ENCODE measurements at places on chromosomes 6 and 20.

- no peak for DNase-seq
These were observed 399.7 kb downstream of the COL12A1 start for GRCh38 chr6:74805916-74806696.

GRCh38 chr20:63895202-63895951, 451 bp downstream of the DNAJC5 start:
- DNase-seq: no peak

GRCh38 chr20:41392871-41393704, 26.5 kb upstream of the EMILIN3 start:
- DNase-seq: no peak

GRCh38 chr6:36912030-36912454, 26.3 kb downstream of the C6orf89 start:
- peak; percentile 32 for DNase-seq

DNA sequence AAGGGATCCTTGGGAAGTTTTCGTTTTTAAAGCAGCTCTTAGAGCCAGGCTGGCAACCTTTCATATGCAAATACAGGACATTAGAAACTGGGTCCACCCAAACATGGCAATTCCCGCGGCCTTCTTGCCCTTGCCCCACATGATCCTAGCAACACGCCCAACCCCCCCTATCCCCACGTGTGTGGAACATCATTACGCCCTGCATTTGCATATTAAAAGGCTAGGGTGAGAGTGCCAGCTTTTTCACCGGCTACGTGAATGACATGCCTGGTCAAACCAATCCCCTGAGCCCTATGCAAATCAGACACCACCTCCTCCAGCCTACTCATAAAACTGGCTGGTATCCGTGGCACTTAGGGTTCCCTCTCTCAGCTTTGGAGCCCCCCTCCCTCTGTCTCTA, 88.1 kb downstream of the TNFRSF21 start:
- DNase-seq: no peak

DNA sequence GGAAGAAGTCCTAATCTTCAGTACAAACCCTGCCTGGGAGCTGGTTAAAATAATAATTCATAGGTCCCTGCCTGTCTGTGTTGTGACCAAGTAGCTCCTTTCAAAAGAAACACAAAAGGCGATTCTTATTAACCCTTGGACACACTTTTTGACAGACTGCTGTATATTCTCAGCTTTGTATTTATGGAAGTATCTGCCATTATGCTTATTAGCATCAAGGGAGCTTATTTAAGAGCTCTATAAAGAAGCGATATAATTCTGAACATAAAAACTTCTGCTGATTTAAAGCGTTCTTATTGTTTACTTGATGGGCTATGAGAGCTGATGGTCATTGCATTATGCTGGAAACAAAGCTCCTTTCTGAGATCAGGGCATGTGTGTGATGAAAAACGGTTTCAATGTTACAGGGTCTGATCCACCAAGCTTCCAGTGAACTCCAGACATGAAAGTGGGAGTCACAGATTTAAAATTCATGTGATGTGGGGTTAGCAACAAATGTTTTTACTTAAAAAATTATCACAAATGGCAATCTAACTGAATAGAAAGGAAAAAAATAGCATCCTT, 181.8 kb upstream of the PDE10A start:
- no peak for DNase-seq
